ENCODE measurements at places on chromosomes 1 and 21.

- no peak for ATAC-seq
Observed at GRCh38 chr1:71435951-71436350, 355.1 kb upstream of the ZRANB2 start.

DNA sequence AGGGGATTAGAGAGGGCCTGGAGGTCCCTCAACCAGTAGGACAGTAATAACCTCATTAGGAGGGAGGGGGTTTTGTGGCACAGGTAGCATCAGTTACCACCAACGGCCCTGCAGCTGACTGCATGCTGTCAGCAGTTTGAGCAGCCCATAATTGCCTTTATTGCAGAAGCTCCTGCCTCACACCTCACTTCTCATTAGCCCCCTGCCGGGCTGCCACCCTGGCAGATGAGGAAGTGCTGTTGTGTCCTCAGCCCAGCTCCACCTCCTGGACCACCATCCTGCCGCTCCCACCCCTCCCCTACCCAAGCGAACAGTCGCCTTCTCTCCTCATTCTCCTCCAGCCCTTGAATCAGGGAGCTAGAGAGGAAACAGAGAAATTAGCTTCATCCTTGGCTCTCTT is 237.4 kb downstream of the LMX1A start:
- peak; percentile 3 for ATAC-seq

GRCh38 chr1:32635508-32636277 is 14.7 kb downstream of the ZBTB8OS start:
- no peak for ATAC-seq

- ATAC-seq, result no peak
Observed at GRCh38 chr1:113742515-113742914, 16.8 kb downstream of the PHTF1 start.

- ATAC-seq, result no peak
Observed at GRCh38 chr21:33751533-33751932, 109.2 kb downstream of the ITSN1 start.

DNA sequence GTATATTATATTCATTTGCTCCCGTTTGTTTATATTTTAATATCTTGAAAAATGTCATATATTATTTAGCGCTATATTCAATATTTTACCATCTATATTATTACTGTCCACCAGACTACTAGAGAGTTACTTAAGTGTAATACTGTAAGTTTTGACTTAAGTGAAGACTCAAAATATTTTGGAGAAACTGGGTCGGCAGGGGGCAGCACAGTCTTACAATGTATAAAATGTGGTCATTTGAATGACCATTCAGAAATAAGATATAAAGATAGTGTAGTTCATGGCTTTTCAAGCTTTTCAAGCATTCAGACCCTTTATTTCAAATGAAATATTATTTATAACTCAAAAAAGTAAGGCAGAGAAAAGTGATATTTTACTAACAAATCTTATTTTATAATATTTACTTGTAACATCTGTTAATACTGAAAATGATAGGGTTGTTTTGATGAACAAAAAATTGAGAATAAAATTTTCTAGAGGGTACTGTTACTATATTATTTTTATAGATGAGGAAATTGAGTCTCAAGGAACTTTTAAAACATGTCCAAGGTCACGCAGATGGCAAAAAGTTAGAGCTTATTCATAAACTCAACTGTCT is 89.0 kb upstream of the SERTAD4 start:
- ATAC-seq, result no peak

DNA sequence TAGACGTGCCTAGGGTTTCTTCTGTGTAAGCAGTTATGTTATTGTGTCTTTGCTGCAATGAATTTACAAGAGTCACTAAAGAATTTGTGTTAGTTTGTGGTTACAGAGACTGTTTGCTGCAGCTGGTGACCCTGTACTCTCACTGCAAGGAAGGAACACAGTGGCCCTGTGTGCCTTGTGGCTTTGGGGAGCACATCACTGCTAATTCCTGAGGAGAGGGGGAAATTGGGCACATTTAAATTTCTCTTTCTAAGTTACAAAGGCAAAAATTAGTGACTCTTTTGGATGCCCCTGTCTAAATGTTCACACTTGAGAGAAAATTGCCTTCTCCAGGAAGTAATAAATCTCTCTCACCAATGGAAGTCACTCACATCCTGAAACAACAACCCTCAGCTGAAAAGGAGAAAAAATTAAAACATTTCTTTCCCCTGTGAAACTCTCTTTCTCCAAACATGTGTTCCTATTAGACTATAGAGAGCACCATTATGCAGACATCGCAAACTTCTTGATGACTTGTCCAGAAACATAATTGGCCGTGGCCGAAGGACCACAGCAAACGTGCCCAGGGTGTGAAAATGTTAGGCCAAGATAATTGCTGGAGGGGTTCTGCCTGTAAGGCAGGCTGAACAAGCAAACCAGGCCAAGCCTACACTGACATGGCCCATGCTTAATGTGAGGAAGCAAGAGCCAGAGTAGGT is 32.3 kb upstream of the SPAG17 start:
- no peak for ATAC-seq

DNA sequence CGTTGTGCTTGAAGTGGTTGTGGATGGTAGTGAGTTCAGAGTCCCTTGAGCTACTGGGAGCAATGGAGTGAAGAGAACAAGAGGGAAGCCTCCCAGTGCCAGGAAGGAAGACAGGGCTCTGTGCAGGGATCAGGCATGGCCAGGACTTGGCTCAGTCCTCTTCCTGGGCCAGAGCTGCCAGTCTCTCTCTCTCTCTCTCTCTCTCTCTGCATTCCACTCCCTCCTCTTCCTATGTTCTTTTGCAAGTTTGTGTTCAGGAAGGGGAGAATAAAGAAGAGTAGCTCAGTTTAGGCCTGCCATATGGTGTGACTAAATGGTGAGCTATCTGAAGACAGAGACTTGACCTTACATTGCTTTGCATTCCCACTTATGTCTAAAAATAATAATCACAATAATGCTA is 20.5 kb upstream of the RPTN start:
- ATAC-seq, result no peak

GRCh38 chr1:228882771-228883450 is 147.6 kb downstream of the RHOU start:
- no peak for ATAC-seq

DNA sequence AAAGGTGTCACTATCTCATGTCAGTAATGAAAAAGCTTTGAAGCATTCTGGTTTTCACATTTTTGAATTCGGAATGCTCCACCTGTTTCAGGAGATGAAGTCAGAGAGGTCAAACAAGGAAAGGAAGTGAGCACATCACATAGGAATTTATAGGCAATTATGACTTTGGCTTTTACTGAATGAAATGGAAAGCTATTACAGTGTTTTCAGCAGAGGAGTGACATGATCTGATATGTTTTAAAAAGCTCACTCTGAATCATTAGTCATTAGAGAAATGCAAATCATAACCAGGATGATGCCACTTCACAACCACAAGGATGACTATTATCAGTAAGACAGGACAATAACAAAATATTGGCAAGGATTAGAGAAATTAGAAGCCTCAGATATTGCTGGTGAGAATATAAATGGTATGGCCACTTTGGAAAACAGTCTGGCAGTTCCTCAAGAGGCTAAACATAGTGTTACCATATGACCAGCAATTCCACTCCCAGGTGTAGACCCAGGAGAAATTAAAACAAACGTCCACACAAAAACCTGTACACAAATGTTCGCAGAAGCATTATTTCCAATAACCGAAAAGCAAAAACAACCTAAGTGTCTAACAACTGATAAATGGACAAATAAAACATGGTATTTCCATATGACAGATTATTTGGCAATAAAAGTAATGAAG is 7.5 kb downstream of the TAF1A start:
- ATAC-seq, result no peak

GRCh38 chr1:197195100-197195499 is 48.6 kb upstream of the ASPM start:
- ATAC-seq, result no peak

DNA sequence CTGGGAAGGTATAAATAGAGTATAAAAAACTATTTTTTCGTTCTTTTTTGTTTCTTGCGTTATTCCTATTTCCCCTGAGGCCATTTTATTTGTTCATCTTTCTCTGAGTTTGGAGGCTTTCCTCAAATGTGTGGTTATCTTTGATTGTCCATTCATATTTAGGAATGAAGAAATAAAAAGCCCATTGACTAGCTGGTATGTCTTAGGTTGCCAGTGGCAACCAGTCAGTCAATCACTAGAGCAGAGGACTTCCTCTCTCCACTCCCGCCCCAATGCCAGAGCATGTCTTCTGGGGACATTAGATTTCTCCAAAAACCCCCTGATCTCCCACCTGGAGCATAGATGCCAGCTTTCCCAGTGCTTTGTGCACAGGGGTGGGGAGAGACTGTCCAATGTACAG is 20.7 kb upstream of the FOXE3 start:
- ATAC-seq, result no peak

- ATAC-seq, result no peak
Observed at GRCh38 chr1:231334079-231334666, 3.5 kb downstream of the EXOC8 start.

DNA sequence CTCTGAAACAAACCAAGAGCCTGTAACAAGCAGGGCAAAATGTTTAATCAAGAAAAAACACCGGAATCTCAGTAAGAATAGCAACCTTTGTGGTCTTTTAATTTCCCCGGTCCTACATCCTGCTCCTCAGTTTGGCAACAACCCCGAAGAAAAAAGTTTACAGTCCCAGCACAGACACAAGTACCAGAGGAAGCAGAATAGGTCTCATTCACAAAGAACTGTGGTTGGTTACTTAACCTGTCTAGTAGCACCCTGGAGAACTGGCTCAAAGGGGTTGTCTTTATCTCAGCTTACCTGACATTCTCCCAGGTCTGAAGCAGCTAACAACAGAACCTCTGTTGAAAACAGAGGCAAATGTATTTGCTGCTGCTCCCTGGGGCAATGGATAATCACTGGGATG is 399.3 kb downstream of the AJAP1 start:
- no peak for ATAC-seq

DNA sequence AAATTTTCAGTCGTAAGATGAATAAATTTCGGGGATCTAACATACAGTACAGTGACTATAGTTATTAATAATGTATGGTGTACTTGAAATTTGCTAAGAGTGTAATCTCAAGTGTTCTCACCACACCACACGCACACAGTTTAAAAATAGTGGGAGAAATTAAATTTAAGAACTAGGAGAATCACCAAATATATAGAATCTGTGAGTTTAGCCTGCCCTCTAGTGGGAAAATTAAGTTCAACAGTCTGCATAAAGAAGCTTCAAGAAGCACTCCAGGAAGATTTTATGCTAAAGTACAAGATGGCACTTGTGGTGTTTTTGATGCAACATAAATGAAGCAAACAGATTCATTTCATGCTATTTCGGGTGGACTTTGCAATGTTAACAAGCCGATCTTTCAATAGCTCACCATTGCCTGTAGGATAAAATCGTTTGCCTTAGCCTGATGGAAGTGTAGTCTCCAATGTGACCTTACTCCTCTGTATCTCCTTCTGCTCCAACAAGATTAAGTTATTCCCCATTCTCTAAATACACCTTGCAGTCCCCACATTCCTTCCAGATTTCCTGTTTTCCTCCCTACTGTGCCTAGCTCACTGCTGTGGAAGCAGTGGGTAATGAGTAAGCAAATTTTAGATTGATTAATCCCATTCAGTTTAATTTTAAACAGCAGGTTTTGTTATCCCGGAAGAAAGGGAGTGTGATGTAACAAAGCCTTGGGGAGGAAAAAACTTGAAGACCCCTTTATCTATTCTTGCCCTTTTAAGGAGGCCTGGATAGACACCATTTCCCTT is 8.7 kb upstream of the PIK3C2B start:
- ATAC-seq, result no peak

GRCh38 chr1:12067900-12068821 is 5.1 kb downstream of the TNFRSF8 start:
- peak; percentile 78 for ATAC-seq

DNA sequence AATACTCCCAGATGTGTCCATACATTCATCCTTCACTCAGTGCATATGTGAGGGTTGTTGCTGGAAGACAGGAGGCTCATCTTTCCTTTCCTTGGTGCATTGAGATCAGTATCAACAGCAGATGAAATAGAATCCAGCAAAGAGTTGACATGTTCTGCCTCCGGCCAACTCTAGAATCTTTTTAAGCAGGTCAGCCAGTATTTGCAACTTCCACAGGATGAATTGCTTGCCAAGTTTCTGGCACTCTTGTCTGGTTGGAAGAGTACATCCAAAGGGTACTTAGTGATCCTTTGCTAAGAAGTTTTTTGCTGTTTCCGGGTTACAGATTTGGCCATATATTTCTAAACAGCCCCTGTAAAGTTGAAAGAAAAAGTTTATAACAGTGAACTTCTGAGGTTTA is 21.1 kb downstream of the SYNC start:
- no peak for ATAC-seq

DNA sequence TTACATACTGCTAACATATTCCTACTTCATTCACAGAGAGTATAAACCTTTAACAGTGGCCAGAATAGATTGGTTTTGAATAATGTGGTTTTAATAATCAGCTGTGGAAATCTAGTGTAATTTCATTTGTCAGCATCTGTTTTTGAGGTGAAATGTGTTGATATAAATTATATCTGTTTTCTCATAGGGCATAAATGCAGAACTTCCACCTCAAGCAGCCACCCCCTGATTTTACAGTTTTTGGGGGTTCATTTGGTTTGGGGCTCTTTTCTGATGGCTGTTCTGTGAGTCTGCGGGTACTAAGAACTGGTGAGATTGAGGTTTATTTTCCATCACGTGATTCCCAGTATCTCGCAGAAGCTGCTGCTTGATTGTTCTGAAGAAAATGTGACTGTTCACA is 23.2 kb downstream of the EDARADD start:
- no peak for ATAC-seq

- ATAC-seq, result peak; percentile 50
Observed at GRCh38 chr1:181038399-181038873, 4.7 kb downstream of the MR1 start.

GRCh38 chr1:184457500-184457899 is 70.7 kb downstream of the C1orf21 start:
- no peak for ATAC-seq

- ATAC-seq, result no peak
Observed at GRCh38 chr1:43449708-43450069, 4.0 kb downstream of the HYI start.

GRCh38 chr1:228794173-228794572 is 58.9 kb downstream of the RHOU start:
- no peak for ATAC-seq

Data from stimulated activated memory B cell treated with anti-CD40 and anti-IgM and Interleukin-4, amounts not matched to agents 10 μg/mL and 1 μg/mL and 100 μg/mL, for 72 hours (primary cell).